ENCODE measurements at places on chromosomes 3 and 15.

DNA sequence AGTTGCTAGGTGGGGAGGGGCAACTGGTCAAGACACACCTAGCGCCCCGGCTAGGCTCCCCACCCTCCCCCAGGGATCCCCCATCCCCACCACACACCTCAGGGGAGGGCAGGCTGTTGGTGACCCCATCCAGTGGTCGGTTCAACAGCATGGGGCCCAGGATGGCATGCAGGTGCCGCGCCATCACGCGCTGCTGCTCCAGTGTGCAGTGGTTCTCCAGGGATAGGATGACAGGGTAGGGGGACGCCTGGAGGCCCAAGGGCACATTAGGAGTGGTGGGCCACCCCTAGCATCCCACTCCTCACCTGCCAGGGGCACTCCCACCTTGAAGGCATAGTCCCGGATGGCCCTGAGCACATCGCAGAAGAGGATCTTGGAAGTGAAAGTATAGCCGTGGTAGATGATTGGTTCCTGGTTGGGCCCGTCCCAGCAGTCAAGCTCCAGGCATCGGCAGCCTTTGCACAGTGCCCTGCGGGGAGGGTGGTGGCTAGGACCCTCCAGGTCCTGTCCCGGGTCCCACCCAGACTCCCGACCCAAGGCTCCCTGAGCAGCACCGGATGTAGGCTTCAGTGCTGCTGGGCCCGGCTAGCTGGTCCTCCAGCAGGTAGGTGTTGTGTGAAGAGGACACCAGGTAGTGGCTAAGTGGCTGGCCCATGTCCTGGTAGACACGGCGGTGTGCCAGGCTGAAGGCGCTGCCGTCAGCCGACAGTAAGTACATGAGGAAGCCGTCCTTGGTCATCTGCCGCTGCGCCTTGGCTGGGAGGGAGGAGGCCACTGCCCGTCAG is 19.4 kb downstream of the VILL start:
- DNase-seq: no peak

GRCh38 chr3:133474817-133475216 is 75.0 kb downstream of the BFSP2 start:
- DNase-seq: no peak

DNA sequence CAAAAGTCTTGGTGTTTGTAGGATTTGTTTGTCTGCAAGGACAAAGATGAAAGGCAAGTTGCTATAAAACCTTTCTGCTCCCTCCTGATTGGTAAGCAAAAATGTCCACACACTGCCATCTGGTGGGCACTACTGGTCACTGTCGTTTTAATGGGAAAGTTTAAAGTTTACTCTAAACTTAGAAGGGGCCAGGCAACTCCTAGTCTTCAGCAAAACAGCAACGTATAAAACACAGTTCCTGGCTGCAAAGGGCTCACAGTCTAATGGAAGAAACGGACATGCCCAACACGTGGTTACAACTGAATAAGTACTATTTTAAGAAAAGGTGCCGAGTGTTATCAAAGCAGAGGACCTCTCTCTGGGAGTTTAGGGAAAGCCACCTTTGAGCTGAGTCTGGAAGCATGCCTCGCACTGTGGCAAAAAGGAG is 23.7 kb upstream of the TPRG1 start:
- peak; percentile 47 for DNase-seq

DNA sequence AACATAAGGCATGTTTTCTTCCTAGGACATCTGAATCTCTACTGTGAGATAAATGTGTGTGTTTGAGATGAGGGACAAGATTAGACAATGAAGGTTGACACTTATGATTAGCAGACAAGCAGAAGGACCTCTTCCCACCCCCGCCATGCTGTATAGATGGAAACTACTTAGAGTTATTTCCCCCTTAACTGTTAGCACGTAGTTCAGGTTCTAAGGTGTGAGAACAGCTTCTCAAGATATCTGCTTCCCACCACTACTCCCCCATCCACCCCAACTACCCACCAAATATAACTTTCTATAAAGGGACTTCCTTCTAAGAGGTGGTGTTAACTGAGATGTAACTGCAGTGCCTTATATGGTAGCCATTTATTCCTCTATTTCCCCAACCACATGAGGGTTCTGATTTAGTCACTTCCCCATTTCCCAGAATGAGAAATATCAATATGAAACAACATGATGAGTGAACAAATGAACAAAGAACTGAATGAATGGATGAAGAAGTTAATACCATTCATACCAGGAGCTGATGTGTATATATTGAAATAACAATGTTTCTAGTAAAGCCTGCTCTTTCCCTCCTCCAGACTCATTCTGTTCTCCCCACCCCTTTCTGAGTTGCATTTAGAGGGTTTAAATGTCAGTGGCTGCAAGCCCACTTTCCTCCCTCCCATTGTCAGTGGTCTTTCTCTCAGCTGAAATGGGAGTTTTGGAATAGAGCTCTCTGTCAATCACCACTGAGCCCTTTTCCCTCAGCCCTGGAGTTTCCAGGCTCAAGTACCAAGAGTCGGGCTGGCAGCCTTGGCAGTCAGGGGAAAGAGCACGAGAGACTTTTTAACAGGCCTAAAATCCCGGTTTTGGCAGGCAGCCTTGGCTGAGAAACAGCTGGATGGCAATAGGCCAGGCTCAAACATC is 7.7 kb upstream of the RFTN1 start:
- DNase-seq: no peak

DNA sequence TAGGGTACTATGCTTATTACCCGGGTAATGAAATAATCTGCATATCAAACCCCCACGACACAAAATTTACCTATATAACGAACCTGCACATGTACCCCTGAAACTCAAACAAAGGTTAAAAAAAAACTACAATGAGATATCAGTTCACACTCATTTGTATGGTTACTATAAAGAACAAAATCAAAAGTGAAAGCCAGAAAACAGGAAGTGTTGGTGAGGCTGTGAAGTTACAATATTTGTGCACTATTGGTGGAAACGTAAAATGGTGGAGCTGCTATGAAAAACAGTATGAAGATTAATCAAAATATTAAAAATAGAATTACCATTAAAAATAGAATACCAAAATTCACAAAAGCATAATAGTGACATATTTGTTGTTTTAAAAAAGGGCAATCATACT is 128.9 kb downstream of the ZIC1 start:
- no peak for DNase-seq

DNA sequence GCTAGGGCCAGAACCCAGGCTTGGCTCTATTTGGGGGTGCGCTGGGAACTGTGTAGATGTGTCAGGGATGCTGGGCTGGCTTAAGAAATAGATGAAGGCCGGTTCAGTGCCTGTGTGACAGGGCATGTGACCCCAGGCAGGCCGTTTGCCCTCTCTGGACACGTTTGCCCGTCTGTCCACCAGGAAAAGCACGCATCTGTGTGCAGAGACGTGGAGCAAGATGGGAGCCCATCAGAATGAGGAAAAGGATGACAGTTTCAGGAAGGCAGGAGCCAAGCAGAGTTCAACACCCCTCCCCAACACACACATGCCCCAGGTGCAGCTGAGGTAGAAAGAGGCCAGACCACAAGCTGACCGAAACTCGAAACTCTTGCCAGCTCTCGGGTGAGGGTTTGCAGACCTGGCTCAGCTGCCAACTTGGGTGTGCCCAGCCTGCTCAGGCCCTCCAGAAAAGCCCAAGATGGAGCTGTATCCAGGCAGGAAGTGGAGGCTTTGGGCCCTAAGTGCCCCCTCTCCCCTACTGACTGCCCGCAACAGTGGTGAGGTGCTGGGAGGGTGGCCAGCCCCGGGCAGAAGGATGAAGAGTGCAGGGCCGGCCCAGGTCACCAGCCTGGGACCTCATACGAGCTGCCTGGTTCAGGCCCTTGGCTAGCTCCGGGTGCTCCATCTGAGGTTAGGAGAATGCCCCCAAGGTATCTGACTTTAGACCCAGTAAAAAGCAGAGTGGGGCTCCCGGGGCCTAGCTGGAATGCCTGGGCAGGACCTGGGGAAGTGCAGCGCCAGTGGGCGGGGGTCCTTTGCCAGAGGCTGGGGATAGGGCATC is 10.2 kb upstream of the MESP1 start:
- DNase-seq: no peak

DNA sequence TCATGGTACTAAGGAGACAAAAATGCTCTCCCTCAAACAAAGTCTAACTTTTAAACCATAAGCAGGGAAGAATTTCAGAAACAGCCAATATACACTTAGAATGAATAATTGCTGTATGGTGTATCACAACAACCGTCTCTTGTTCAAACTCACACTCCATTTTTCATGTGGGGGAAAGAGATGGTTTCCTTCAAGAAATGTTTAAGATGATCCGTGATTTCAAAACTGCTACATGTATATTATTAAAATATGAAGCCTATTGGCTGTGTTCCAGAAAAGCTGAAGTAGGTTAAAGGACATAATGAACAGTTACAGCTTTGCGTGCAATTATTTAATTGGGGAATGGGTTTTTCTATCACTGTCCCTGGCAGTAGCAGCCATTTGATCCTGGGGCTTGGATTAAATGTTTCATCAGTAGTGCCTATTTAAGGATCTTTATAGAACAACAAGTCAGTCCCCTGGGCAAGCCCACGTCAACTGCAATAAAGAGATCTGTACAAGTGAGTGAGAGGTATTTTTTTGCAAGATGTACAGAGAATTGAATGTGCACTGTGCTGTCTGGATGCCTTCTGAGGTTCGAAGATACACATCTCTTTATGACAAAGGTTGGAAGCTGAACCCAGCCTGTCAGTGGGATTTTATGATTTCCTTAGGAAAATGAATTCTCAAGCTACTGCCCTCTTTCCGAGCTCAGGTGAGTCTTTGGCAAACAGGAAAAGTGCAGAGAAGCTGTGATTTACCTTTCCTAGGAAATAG is 337.2 kb upstream of the RARB start:
- no peak for DNase-seq

Data from activated T-helper 1 cell treated with Interleukin-2 at 50 U/mL for 16 hours (primary cell).